ENCODE measurements at places on chromosomes 1 and 21.

- DNase-seq: no peak
Measured at GRCh38 chr1:232353001-232353400, 276.9 kb downstream of the SIPA1L2 start.

- DNase-seq: no peak
Measured at GRCh38 chr1:61816191-61816590, 73.9 kb downstream of the PATJ start.

DNA sequence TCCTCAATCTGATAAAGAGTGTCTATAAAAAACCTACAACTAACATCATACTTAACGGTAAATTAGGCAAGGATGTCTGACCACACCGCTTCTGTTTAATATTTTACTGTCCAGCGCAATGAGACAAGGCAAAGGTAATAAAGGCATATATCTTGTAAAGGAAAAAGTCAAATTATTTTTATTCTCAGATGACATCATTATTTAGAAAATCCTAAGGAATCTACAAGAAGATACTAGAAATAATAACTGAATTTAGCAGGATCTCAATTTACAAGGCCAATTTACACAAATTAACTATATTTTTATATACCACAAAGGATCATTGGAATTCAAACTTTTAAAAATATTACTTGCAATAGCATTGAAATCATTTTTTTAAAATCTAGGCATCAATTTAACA lies 29.4 kb downstream of the GJA4 start:
- DNase-seq: no peak

DNA sequence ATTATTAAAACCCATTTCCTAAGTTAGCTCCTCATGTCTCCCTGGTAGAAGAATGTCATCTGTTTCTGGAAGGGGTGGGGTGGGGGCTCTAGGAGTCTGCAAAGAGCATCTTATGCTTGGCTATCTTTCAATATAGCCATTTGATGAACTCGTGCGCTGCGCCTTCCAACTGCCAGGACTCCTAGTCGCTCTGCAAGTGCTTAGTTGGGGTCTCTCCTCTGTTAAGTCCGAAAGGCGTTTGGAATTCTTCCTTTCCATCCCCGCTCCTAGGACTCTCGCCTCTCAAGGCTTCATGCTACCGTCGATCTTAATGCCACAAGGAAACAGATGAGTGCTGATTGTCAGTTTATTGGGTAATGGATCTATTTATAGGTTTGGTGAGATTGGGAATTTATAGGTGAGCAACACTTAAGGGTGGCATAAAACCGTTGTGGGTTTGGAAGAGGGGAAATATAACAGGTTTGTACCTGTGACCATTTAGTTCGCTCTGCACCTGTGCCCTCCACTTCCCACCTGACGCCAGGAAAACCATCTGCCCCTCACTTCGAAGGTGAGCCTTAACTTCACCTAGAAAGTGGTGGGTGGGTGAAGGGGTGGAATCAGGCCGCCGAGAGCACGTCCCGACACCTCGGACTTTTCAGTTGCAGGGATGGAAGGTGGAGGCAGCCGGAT lies 1.1 kb downstream of the KCNH1 start:
- DNase-seq: no peak

- DNase-seq: no peak
Measured at GRCh38 chr1:235923466-235924021, 56.8 kb upstream of the LYST start.

- DNase-seq: no peak
Measured at GRCh38 chr1:236534151-236534651, 10.4 kb downstream of the LGALS8 start.

DNA sequence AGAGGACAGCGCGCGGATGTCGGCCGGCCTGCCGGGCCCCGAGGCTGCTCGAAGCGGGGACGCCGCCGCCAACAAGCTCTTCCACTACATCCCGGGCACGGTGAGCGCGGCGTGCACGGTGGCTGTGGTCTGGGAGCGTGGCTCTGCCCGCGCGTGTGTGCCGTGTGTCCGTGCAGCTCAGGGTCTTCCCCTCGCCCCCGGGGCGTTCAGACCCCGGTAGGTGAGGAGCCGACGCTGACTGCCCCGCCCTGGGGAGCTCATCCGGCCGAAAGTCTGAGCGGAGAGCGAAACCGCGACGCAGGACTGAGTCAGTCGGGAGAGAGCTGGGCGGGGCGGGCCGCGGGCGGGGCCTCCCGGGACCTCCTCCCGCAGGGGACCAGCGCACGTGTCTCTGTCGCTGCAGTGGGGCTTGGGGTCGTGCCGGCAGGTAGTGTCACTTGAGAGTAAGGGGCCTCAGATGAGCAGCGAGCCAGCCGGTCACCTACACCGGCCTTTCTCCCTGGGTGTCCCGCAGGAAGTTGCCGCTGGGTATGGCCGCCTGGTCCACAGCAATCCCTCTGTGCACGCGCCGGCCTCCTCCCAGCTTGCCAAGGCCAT lies 520 bp downstream of the PLEKHN1 start:
- no peak for DNase-seq

- DNase-seq: no peak
Measured at GRCh38 chr1:37040773-37041172, 6.5 kb upstream of the GRIK3 start.
